ENCODE measurements at places on chromosomes 13 and 19. TPM values are rescaled to one million over a fixed set of nuclear protein-coding genes. Genes with fewer than 3 reads are reported as not detected.
A peak's percentile ranks its signal among the peaks of the same experiment; 100 is the strongest.

STOML3 gene
- total RNA-seq, result not detected

SPACA4 gene
- not detected for total RNA-seq

GRCh38 chr13:62209529-62209928 is 793.9 kb upstream of the PCDH20 start:
- DNase-seq, result no peak

DNA sequence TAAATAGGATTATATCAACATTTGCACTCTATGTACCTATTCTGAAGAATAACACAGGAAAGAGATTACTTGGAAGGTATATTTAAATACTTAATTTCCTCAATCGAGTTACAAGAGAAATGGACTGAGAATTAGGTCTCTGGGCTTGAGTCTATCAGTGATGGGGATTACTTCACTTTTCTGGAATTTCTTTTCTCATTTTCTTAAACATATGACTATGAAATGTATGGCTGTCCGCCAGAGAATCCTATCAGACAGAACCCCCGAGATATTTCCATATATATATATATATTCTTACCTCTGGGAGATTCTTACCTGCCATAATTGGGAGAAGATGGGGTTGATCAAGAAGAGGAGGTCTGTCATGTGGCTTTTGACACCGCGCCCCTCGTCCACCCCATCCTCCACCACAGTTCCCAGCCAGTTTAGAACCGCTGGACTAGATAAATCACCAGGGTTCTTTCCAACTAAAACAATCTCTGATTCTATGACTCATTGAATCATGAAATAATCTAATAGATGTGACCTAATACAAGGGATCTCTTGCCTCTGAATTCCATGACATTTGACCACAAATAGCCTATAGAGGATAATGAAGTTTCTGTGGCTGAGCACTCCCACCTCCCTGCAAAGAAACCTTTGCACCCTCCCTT is 231.3 kb downstream of the TBC1D4 start:
- no peak for DNase-seq

DNA sequence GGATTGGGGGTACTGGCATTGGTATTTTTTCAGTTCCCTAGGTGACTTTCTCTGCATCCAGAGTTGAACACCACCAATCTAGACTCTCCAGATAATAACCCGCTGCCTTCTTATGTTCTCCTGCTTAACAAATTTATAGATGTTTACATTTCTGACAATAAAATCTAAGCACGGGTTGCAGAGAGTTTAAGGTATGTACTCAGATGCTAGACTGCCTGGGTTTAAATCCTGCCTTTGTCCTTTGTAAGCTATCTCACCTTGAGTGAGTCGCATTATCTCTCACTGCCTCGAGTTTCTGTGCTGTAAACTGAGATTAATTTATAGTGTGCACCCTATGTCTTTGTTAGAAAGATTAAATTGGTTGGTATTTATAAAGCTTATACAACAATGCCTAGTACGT is 131.4 kb upstream of the ARGLU1 start:
- DNase-seq, result no peak

GRCh38 chr19:13097033-13097462 is 5.6 kb downstream of the LYL1 start:
- DNase-seq, result no peak

DNA sequence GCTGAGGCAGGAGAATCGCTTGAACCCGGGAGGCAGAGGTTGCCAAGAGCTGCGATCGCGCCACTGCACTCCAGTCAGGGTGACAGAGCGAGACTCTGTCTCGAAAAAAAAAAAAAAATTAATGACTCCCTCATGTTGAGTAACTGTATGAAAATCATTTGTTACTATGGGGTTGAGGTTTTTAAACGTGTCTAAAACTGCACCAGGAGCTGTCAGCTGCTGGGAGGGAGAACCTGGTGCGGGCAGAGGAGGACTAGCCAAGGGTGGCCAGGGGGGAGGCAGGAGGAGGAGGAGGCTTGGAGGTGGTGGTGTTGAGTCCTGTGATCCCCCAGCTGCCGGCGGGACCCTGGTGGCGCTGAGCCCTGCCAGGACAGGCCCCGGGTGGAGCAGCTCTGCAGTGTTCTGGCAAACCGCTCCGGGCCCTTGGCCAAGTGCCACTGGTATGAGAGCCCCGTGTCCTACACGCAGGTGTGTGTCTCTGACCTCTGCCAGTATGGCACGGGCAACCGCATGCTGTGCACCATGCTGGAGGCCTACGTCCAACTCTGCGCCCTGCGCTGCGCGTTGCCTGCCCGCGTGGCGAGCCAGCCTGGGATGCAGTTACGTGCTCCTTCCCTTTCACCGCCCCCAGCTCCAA is 17.1 kb upstream of the FXYD3 start:
- DNase-seq, result peak; percentile 83

DNA sequence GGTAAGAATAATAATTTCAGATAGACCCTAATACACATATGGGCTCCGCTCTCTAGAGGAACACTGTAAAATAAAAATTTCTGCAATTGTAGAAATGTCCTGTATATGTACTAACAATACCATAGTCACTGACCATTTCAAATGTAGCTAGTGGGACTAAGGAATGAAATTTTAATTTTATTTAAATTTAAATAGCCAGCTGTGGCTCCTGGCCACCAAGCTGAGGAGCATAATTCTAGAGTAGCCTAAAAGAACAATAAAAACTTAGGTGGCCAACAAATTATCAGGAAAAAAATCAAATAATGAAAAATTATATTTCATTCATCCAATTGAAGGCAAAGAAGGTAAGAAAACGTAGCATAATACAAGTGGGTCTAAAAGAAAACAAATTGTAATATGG is 240.9 kb upstream of the MIR17HG start:
- DNase-seq, result no peak

DNA sequence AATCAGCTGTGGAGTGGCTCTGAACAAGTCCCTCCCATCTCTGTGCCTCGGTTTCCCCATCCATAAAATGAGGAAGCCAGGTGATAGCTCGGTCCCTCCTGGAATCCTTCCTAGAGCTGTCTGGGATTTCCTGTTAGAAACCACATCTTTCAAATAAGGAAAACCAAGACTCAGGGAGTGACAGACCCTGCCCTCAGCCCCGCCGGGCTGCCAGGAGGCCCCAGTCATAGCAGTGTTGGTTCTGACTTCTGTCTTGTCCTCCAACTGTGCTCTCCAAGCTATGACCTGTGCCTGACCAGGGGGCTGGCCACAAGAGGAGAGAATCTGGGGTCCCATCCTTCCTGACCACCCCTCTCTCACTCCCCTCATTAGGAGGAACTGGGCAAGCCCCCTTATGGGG is 1.1 kb upstream of the SHD start:
- DNase-seq, result peak; percentile 28

B3GNT3 gene
- not detected for total RNA-seq

GRCh38 chr13:77519808-77520207 is 15.7 kb upstream of the SCEL start:
- DNase-seq, result no peak

GRCh38 chr19:11324079-11324661 is 15.3 kb downstream of the RAB3D start:
- peak; percentile 90 for DNase-seq

DNAAF3 gene
- total RNA-seq, result 0.73 TPM

- no peak for DNase-seq
Observed at GRCh38 chr13:66349966-66350365, 880.2 kb downstream of the PCDH9 start.

GRCh38 chr13:25800523-25800922 is 251.3 kb downstream of the SHISA2 start:
- no peak for DNase-seq

DNA sequence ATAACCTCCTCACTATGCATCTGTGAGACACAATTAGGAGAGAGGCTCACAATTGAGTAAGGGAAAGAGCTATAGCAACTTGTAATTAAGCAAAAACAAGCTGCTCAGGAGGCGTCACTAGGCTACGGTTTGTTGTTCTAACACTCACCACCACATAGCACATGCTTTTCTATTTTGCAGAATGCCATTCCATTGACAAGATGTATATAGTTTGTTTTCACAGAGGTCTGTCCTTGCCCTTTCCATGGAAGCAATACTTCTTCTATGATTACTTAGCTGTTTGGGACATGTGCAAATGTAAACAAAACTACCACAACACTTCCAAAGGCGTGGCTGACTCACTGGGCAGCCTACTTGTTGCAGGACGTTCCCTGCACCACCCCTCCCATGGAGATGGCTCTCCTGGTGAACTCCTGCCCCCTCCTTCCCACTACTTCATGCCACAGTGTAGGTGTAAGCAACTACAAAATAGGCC is 33.9 kb upstream of the FAM216B start:
- no peak for DNase-seq

- DNase-seq, result no peak
Observed at GRCh38 chr19:19627621-19628500, at the start of gene LPAR2. TSS of gene LPAR2 (minus strand) at chr19:19628220. CDS start at chr19:19627275, 945 bp downstream.

TMEM150B gene
- total RNA-seq, result 1.2 TPM

SERP2 gene
- total RNA-seq, result 15.7 TPM
